ENCODE measurements at places on chromosomes 12 and 14.

DNA sequence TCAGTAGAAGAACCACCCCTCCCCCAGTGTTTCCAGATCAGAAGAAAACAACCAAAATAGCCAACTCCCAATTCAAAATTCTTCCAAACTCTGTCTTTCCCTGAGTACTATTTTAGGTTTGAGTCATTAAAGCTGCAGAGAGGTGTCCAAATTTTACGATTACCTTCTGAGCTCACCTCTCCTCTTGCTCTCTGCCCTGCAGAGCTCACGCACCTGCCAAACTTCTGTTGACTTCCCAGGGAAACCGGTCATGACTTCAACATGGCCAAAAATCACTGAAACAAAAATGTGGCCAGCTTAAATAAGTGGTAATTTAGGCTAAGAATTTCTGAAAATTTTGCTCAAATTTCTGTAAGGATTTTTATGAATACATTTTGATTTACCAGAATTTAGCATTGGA is 70.9 kb upstream of the OTX2 start:
- no peak for DNase-seq

DNA sequence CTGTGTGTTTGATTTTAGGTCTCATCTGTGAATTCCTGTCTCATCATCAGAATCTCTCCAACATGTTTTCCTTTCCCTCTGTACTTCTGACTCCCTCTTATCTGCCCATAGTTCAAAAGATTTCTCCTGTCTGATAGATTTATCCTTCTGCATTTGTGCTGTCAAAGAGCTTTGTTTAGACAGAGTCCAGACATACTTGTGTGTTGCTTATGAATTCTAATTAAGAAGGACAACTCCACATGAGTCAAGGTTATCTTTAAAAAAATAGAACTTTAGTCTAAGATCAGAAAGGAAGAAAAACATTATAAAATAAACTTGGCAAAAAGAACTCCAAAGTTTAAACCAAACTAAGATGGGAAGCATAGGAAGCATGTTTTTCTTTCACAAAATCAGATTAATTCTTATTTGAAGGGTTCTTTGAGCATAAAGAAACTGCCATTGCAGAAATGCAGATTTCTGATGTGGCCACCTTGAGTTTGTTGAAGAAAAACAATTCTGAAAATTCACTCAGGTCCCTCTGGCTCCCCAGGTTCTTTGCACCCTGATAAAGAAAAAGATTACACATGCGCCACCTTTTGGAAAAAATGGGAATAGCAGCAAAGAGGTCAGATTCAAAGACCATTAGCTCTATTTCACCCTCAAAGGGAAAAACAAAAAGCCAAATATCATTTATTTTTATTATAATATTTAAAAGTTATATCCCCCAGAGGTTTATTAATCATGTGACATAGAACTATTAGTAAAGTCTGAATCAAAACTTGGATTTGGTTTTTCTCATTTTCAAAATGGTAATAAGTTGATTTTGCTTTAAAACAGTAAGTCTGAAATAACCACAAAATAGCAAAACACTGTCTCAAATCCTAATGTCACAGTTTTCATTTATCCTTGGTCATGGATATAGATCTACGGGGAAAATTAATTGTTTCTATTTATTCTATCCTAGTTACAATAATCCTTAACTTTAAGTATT is 143.7 kb upstream of the DCN start:
- no peak for DNase-seq

- no peak for DNase-seq
These were observed 154.0 kb downstream of the PAH start for GRCh38 chr12:102763061-102763460.

DNA sequence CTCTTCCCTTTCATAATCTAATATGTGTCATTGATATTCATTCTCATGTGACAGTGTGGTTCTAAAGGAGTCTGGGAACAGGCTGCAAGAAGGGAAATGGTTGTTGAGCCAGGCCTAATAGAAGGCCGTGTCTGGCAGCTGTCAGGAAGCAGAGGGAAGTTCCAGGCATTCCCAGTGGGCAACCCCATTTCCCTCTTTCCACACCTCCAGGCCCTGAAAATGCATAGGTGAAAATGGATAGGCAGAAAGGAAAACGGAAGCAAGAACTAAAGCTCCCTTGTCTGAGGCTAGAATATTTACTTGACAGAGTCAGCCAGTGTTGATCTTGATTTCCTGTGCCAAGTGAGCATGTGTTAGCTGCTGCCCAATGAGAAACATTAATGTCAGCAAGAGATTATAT is 97.7 kb downstream of the PPM1A start:
- DNase-seq = no peak

GRCh38 chr14:24965934-24966578 is 83.9 kb downstream of the STXBP6 start:
- no peak for DNase-seq

- DNase-seq = no peak
These were observed 13.2 kb downstream of the EIF5 start for GRCh38 chr14:103347091-103347815.

GRCh38 chr12:98780261-98780660 is 135.2 kb downstream of the APAF1 start:
- no peak for DNase-seq

- no peak for DNase-seq
These were observed 269.0 kb downstream of the SLC15A4 start for GRCh38 chr12:128554546-128555304.
